ENCODE measurements at places on chromosomes 7 and 10. TPM values are rescaled to one million over a fixed set of nuclear protein-coding genes. Genes with fewer than 3 reads are reported as not detected.

Gene TRIL
- not detected for total RNA-seq

Gene CHST12
- 65.1 TPM for total RNA-seq

Gene UCN3
- total RNA-seq = not detected

Gene SFTPA1
- total RNA-seq = not detected

Gene PNLIPRP1
- not detected for total RNA-seq

Gene ITGA8
- total RNA-seq = not detected

Gene COL28A1
- total RNA-seq = not detected

Gene PRSS37
- not detected for total RNA-seq

Gene OGA
- total RNA-seq = 142 TPM

Gene NKX6-2
- not detected for total RNA-seq

Gene CCZ1B
- total RNA-seq = 80.5 TPM

Gene EXOSC1
- total RNA-seq = 49.3 TPM

Gene XRCC2
- 9.6 TPM for total RNA-seq

Gene CHAT
- not detected for total RNA-seq

Gene GARIN1A
- 0.25 TPM for total RNA-seq

Gene ADAP1
- total RNA-seq = 13.0 TPM

Gene IGFBP3
- 13.2 TPM for total RNA-seq

Gene C7orf33
- total RNA-seq = not detected

Gene CTAGE15
- not detected for total RNA-seq

Gene NPSR1
- total RNA-seq = not detected

Gene LRIT1
- total RNA-seq = not detected

Gene ACSM6
- not detected for total RNA-seq

Gene LOXL4
- total RNA-seq = not detected

Gene PRKCQ
- 70.6 TPM for total RNA-seq

Gene ZNF425
- 1.1 TPM for total RNA-seq

Gene SOSTDC1
- not detected for total RNA-seq

Gene AKR1C3
- total RNA-seq = 6.0 TPM

Gene IFIT5
- total RNA-seq = 45.1 TPM

Gene ZCCHC24
- total RNA-seq = 1.5 TPM

Gene MMP21
- total RNA-seq = not detected

Gene TMEM213
- 1.1 TPM for total RNA-seq

Gene PIK3AP1
- 5.7 TPM for total RNA-seq

Gene HOGA1
- total RNA-seq = not detected

Gene MAGI2
- 0.13 TPM for total RNA-seq

Gene OR2F1
- not detected for total RNA-seq

Gene TLX1
- total RNA-seq = not detected

Gene CALML3
- total RNA-seq = not detected

Gene DDX56
- 59.0 TPM for total RNA-seq

Gene PON2
- 3.5 TPM for total RNA-seq

Gene PNLIPRP2
- not detected for total RNA-seq

Gene PHTF2
- 70.4 TPM for total RNA-seq

Gene STN1
- 55.1 TPM for total RNA-seq

Gene ZNRF2
- total RNA-seq = 17.9 TPM

Gene CTBP2
- 0.15 TPM for total RNA-seq

Gene IKZF5
- total RNA-seq = 16.6 TPM

Gene BUD31
- 106 TPM for total RNA-seq

Gene CXCL12
- not detected for total RNA-seq

Gene RARRES2
- total RNA-seq = not detected

Gene PHKG1
- total RNA-seq = 1.5 TPM

Gene CRCP
- 24.0 TPM for total RNA-seq

Gene GLI3
- not detected for total RNA-seq

Gene CHST3
- total RNA-seq = 0.03 TPM

Gene AKR1D1
- total RNA-seq = not detected

Gene BTBD16
- total RNA-seq = not detected

Gene SPDYE3
- total RNA-seq = not detected
